Fibroblast of villous mesenchyme (primary cell): ENCODE measurements at places on chromosomes 11 and 22. TPM values are rescaled to one million over a fixed set of nuclear protein-coding genes. Genes with fewer than 3 reads are reported as not detected.

GRCh38 chr22:34798605-34799004 lies 267.4 kb upstream of the ISX start:
- DNase-seq = no peak

DNA sequence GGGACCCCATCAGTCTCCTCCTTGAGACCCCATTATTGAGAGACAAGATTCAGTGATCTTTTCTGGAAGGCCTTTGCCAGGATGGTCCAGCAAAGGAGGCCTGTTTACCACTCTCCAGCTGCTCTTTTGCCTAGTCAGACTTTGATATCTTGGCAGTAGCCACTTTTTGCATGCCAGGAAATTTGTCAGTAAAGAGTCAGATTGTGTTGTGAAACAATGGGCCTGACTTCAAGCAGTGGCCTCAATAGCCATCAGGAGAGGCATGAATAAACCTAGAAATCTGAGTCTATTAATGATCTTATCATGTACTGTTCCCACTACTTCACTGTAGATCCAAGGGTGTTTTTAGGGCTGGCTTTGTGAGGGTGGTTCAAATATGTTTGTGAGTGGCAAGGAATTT lies 479.4 kb downstream of the JRKL start:
- DNase-seq = no peak

GRCh38 chr11:115348416-115348815 lies 155.8 kb downstream of the CADM1 start:
- DNase-seq = no peak

GRCh38 chr11:2451336-2451735 lies 6.5 kb downstream of the KCNQ1 start:
- no peak for DNase-seq

GRCh38 chr11:119421351-119421750 lies 1.6 kb downstream of the THY1 start:
- peak; percentile 20 for DNase-seq

The CASP5 gene
- 0.43 TPM in 1 of 2 replicates, not detected in the other for total RNA-seq

The CHRM1 gene
- not detected in 2 replicates for total RNA-seq

DNA sequence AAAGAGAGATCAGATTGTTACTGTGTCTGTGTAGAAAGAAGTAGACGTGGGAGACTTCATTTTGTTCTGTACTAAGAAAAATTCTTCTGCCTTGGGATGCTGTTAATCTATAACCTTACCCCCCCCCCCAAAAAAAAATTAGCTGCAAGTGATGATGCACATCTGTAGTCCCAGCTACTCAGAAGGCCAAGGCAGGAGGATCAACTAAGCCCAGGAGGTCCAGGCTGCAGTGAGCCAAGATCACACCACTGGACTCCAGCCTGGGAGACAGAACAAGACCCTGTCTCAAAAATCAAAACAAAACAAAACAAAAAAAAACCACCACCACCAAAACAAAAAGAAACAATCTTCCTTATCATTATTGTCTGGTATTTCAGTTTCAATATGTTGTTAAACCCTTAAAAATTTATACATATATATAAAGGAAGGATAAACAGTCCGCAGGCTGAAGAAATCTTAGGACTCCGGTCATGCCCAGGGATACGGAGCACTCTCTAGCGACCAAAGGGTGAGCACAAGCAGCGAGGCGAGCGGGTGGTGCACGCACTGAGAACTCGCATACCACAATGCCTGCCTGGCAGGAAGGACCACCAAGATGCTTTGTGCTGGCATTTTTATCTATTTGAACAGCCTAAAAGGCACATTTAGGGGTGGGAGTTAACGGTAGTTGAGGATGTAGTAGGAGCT lies 6.4 kb downstream of the POLDIP3 start:
- DNase-seq = no peak

DNA sequence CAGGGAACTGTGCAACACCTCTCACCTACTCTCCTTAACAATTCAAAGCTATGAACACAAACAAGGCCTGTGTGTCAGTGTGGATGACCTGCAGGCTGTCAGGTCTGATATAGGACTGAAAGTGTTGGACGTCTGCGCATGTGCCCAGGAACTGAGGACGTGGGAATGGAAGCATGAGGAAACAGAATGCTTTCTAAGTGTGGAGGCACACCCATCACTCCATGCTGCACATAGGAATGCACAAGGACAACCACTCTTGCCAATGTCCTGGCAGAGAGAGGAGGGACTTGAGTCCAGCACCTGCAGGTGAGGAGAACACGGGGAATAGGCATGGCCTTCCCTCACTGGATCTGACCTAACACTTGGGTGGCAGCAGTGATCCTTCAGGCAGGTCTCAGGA lies 874.3 kb downstream of the OPCML start:
- DNase-seq = no peak

The SLC15A3 gene
- 13.0 and 15.5 TPM in 2 replicates for total RNA-seq
